ENCODE measurements at places on chromosomes 2 and 18.

DNA sequence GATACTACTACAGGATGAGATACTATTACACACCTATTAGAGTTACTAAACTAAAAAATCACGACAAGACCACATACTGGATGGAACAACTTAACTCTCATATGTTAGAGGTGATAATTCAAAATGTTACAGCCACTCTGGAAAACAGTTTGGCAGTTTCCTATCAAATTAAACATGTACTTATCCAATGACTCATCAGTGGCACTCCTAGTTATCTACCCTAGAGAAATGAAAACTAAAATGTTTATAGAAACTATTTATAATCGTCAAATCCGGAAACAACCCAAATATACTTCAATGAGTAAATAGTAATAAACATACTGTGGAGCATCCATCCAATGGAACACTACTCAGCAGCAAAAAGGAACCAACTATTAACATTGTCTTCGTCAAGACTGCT is 137.0 kb upstream of the RBBP8 start:
- no peak for DNase-seq

GRCh38 chr2:27806311-27807059 is 35.0 kb downstream of the MRPL33 start:
- DNase-seq = no peak

DNA sequence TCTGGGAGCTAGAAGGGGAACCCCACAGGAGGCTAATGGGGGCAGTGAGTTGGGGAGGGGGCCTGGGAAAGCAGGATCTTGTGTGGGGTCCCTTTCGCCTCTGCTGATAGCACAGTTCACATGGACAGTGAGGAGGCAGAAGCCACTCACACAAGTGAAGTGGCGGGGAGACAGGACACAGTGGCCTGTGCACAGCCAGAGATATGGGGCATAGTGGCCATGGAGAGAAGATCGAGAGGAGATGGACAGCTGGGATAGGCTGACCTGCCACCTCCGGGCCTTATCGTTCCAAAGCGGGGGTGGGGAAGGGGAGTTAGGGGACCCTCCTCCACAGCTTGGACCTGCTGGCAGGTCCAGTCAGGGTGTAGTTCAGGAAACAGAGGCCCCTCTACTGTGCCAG is 69.8 kb upstream of the EDAR start:
- DNase-seq = no peak

DNA sequence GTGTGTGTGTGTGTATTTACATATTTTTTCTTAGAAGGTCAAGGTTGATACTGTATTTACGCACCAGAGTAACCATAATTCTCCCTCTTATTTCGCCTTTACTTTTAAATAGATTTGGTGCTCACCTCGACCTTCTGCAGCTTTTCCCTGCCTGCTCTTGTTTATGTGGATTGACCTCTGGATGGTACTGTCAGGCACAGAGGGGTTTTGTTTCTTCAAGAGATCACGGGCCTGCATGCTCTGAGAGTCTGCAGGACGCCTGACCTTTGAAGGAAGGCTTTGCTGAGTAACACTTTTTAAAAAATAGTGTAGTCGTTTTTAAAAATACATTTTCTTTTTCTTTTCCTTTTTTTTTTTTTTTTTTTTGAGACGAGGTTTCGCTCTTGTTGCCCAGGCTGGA is 18.1 kb upstream of the EFHD1 start:
- DNase-seq = no peak

GRCh38 chr18:424668-425067 is 75.8 kb downstream of the COLEC12 start:
- no peak for DNase-seq

- no peak for DNase-seq
Observed at GRCh38 chr2:96553176-96553956, 16.8 kb downstream of the ARID5A start.

DNA sequence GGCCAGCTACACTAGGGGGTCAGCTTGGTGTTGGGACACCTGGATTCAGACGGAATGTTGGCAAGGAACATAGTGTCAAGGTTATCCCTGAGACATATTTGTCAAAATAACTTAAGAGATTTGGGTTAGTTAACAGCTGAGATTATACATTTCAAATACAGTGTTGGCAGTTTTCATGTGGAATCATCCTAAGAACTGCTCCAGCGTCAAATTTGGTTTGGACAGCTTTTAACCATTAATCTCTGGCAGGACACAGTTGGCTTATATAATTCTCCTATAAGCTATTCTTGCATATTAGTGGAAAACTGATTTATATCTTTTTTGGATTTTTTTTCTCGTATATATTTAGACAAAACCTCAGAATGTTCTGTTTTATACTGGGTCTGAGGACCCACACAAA is 132.2 kb downstream of the CCDC85A start:
- no peak for DNase-seq

- DNase-seq = no peak
Observed at GRCh38 chr2:26530240-26530540, 52.3 kb upstream of the OTOF start.

DNA sequence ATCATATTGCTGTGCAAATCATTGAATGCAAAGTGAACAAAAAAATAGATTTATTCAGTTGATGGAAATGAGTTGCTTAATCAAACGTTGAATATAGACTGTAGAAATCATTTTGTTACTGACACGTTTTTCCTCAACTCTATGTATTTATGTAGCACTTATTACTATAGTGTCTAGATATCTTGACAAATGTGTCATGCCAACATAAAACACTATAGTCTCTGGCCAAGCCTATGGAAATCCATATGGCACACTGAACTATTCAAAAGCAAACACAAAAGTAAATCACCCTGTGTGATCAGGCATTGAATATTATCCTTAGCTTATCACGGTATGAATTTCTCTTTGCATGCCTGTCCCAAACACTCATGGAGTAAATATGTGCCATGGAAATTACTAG is 131.3 kb downstream of the ZNF804A start:
- DNase-seq = no peak

DNA sequence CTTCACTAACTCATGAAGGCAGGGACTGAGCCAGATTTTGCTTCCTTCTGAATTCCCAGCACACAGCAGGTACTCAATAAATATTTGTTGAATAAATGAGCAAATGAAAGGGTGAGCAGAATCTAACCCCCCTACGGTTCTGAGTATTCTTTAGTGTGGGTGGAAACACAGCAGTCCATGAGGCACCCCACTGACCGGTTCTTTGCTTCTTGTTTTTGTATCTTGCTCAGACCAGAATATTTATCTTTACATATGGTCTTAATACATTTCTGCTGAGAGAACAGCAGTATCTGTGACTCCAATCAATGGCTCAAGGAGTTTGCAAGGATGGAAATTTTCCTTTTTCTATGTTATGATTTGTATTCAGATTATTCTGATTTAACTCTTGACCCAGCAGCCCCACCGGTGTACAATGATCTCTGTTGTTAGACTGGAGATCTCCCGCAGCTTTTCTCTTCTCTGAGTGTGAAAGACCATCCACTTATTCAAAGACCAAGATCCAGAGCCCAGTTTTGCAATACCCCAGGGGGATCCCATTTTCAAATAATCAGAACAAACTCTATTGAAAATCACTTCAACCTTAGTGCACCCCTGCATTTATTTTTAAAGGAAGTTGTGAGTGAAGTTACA is 506.5 kb upstream of the TNP1 start:
- DNase-seq = no peak

GRCh38 chr2:204645018-204645773 is 99.9 kb downstream of the PARD3B start:
- no peak for DNase-seq

GRCh38 chr18:58640428-58640805 is 11.5 kb upstream of the ALPK2 start:
- no peak for DNase-seq

DNA sequence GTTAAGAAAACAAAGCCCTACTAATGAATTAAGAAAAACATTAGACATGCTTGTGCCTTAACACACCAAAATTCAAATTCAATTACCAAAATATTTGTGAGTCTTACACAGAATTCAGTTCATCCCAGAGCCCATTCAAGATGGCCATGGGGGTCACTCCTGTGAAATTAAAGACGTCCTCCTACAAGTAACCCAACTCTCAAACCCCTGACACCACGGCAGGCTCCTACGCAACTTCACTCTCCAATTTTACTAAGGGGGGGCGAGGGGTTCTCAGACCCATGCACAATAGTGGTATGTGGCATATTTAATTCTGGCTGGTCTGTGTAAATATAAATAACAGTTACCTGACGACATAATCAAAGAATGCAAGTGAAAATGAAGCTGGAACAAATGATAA is 5.0 kb downstream of the ZNF516 start:
- no peak for DNase-seq
